ENCODE measurements at places on chromosomes 3 and 15.

DNA sequence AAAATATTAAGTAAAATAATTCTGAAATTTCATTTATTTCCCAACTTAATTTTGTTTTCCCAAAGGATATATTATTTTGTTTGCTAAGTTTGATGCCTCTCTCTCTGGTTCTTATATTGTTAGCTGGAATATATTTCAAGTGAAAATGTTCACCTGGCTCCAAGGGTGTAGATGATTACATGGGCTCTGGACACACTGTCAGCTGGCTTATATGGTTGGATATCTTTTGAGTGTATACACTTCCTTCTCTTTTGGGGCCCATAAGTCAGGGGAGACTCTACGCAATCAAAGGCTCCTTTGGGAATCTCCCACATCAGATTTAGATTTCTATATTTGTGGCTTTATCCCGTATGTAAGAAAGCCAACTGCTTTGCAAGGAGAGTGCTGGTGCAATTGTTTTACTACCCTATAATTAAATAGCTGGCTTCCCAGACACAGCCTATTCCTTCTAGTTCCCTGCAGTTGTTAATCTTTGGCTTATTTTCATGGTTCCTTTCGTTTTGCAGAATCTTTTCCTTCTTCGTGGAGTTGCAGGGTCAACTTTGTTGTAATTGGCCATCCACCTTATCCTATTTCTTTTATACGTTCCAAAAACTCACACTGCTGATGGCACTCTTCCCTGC, 225.7 kb downstream of the DPH6 start:
- DNase-seq, result no peak

GRCh38 chr3:45922039-45922326, 21.3 kb upstream of the CXCR6 start:
- DNase-seq, result no peak

GRCh38 chr15:72382146-72382545, 6.3 kb upstream of the HEXA start:
- no peak for DNase-seq

GRCh38 chr3:188993181-188993580, 178.6 kb upstream of the TPRG1 start:
- no peak for DNase-seq

- DNase-seq, result no peak
Measured at GRCh38 chr3:88985491-88985890, 121.9 kb upstream of the EPHA3 start.

DNA sequence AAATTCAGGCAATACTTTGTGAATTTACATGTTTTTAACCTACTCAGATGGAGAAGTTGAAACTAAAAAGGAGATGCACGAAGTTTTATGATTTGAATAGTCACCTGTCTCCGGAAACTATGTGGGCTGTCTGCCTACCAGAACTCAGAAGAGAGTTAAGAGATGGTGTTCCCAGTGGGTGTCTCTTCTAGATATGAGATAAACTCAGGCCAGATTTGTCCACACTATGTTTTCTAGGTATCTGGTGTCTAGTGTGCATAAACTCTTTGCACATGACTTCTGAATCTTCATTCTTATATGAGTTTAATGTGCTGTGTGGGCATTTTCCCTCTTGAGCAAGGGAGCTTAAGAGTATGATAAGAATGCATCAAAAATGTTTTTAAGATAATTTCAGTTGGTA, 222.8 kb downstream of the FOXP1 start:
- no peak for DNase-seq

DNA sequence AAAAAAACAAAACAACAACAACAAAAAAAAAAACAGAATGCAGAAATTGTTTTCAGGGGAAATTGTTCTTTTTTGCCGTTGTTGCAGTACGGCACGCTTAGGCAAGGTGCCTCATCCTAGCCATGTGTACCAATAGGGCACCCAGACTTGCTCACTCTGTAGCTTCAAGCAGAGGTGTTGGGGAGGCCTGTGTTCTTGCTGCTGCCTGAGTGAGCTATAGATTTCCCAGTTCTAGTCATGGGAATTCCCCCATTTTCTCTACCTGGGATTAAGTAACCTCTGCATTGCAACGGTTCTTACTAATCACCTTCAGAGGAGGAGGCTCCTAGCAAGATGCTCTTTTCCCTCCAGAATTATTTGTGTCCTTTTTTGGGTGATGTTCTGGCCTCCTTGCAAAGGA, 12.9 kb upstream of the PARL start:
- no peak for DNase-seq

DNA sequence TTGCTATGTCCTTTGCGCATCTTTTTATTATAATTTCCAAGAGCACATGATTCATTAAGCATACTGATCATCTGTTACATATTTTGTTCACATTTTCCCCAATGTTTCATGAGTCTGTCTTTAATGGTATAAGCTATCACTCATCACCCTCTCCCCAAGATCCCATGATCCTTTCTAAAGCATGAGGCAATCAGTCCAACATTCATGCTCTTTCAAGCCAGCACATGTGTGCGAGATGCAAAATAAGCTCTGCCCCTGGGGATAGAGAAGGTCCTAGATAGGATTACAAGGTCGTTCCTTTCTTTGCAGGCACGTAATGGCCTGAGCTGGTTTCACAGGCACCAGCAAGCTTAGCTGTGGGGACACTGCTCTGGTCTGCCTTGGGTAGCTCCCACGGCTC, 32.2 kb upstream of the B3GNT5 start:
- no peak for DNase-seq

DNA sequence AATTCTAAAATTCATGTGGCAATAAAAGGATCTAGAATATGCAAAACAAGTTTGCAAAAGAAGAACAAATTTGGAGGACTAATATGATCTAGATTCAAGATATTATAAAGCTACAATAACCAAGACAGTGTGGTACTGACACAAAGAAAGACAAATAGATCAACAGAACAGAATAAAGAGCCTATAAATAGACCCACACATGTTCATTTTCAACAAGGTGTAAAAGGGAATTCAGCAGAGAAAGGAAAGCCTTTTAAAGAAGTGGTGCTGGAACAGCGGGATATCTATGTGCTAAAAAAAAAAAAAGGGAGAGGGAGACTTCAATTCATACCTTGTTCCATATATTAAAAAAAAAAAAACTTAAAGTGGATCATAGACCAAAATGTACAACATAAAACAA, 149.0 kb downstream of the WDR76 start:
- no peak for DNase-seq

DNA sequence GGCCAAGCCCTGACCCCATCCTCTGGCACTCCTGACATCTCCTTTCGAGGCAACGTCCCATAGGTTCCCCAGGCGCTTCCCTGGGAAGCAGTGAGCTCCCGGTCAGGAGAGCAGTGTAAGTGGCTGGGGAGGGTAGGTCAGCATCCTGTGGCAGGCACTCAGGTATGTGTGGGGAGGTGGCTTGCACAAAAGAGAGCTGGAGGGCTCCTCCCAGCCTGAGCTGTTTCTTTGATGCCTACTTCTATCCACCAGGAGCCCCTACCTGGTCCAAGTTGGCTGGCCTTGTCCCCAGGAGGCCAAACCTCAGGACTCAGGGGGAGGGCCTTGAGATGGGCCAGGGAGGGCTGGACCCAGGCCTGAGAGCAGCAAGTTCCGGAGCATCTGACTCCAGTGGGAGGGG, 31.7 kb upstream of the LINGO1 start:
- no peak for DNase-seq

DNA sequence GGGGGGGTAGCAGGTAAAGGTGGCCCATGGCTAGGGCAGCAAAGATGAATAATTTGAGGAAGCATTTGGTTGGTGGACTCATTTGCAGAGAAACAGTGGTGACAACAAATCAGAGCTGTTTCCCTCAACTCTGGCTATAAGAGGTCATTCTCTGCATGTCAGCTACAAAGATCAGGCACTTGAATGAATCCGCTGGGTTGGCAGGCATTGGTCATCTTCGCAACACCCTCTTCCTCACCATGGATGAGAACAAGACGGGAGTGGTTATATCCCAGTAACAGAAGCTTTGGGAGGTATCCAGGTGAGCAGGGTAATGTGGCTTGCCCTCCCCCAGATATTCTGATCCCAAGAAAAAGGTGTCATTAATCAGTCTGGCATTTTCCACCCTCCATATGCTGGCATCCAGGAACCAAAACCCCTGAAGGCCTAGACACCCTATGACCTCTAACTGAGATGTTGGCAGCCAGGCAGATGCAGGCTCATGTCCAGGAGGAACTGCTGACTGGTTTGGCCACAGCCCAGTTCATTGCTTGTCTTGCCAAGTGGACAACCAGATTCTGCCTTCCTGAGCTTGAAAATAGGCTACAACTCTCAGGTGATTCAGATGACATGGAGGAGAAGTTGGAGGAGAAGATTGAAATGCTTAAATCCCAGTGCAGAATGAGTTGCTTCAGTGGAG, 108.9 kb upstream of the TRIM42 start:
- peak; percentile 75 for DNase-seq

DNA sequence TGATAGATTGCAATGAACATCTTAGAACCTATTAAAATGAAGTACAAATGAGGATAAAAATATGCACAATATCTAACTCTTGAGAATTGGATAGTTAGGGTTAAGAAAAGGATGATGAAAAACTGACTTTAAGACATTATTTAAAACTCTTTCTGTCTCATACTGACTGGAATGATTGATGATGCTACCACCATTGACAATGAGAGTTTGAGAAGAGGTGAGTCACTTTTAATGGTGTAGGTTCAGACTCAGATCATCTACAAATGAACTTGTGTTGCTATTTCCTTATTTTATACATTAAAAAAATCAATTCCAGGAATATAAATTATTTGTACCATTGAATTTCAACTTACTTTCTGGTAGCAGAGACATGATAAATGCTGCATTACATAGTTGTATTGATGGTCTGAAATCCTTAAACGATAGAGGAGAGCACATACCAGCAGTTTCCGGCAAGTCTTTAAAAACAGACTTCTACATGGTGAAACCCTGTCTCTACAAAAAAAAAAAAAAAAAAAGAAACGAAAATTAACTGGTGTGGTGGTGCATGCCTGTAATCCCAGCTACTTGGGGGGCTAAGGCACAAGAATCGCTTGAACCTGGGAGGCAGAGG, 409.0 kb downstream of the OTOL1 start:
- DNase-seq, result no peak

DNA sequence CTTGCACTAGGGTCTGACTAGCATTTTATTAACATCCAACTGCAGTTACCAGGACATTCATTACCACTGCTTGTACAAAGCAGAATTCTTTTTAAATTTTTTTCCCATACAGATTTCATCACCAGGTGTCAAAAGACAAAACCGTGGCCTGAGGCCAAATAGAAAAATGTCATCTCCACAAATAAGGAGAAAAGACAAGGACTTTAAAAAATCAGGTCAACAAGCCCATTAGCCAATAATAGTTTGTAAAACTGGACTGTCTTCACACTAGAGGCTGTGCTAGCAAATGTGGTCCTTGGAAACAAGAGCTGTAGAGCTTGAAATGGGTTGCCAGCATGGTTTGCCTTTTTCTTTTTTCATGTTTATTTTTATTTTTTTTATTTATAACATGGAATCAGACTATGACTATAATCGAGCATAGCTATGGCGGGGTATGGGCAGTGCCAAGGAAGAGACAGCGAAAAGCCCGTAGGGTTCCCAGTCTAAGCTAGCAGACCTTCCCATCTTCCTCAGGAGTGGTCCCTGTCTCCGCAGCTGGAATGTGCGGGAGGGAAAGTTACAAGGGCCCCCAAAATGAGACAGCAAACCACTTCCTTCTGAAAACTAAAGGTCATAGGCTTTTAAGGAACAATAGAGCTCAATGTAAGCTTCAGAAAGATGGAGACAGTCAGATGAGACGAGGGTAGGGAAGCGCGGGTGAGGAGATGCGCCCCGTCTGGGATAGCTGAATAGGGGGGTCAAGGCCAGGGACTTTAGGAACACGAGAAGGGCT, 1.5 kb downstream of the PTPN9 start:
- DNase-seq, result peak; percentile 35

DNA sequence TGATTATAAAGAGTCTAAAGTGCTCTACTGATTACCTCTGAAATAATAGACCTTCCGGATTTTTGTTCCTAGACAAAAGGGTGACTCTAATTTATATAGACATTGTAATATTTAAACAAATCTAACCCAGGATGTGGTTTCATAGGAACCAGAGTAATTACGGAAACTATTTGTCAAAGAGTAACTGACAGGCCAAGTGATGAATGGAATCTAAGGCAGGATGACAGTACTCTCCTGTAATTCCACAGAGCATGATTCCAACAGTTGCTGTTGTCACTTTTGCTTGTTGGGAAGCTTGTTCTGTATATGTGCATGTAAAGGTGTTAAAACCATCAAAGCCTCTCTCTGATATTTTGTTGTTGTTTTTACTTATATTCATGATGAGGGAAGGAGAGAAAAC, 1141.0 kb downstream of the IGSF11 start:
- no peak for DNase-seq

- no peak for DNase-seq
Measured at GRCh38 chr3:61526308-61526707, 35.1 kb upstream of the PTPRG start.

DNA sequence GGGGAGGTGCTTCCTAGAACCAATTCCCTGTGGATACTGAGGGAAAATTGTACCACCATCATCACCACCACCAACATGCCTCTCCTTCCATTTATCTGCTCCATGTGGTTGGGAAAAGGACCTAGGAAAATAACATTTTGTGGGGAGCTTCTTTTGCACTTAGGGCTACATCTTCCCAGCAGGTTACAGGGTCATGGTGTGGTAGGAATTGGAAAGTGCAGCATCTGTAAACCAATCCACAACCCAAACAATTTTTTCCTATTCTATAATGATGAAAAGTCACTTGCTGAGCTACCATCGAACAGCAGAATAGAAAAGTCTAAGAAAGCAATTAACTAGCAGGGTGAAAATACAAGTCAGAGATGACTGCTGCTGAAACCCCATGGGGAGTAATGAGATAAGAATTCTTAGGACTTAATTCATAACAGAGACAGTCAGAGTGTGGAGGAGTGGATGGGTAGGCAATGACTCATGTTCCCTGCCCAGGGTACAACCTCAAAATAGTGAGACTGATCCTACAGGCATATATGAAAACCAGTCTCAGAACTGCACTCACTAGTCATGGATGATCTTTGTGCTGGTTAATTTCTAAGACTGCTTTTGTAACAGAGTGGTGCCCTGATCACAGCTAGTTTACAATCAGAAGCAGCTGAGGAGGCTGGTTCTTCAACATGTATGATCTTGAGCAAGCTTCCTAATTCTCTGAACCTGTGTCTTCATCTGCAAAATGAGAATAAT, 38.1 kb upstream of the LEKR1 start:
- DNase-seq, result no peak

DNA sequence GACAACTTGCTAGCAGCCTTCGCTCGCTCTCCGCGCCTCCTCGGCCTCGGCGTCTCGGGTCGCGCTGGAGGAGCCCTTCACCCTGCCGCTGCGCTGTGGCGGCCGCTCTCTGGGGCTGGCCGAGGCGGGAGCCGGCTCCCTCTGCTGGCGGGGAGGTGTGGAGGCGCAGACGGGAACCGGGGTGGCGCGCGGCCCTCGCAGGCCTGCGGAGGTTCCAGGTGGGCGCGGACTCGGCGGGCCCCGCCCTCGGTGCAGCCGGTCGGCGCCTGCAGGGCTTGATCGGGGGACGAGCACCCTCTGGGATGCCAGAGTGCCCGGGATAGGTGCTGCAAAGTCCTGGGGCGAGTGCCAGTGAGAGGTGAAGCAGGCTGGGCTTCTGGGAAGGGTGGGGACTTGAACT, 989.9 kb downstream of the ROBO2 start:
- DNase-seq, result no peak

- DNase-seq, result no peak
Measured at GRCh38 chr3:39350714-39351113, 21.2 kb downstream of the CCR8 start.

GRCh38 chr15:61115241-61115640, 113.9 kb downstream of the RORA start:
- DNase-seq, result no peak

All from adrenal gland (tissue), 19 donors.